Stromal cell of bone marrow (primary cell): ENCODE measurements at places on chromosomes 2 and 18.
A peak's percentile ranks its signal among the peaks of the same experiment; 100 is the strongest.

- DNase-seq, result no peak
These were observed 172.4 kb downstream of the FBXO15 start for GRCh38 chr18:73975266-73975665.

- DNase-seq, result no peak
These were observed 47.9 kb upstream of the CCDC150 start for GRCh38 chr2:196591621-196592022.

- no peak for DNase-seq
These were observed 416.1 kb downstream of the RNF144A start for GRCh38 chr2:7333189-7333765.

GRCh38 chr2:236714080-236714479, 144.5 kb downstream of the ACKR3 start:
- DNase-seq, result no peak

DNA sequence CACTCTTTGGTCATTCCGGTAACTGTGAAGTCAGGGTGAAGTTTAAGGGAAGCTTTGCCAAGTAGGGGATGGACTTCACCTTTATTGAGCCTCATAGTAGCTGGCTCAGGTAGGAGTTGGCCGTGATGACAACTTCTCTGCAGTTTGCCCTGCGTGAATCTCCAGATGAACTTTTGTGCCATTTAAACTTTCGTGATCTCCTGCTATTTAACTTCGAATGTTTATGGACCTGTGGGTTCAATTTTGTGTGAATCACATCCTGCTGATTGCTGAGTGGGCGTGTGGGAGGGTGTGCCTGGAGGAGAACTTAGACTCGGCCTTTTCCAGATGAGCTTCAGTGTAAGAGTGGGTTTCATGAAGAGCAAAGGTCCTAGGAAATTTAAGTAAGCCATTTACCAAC, 4.2 kb downstream of the UGT1A1 start:
- peak; percentile 36 for DNase-seq
